RKO (cell line): ENCODE measurements at places on chromosomes 7 and 10.

DNA sequence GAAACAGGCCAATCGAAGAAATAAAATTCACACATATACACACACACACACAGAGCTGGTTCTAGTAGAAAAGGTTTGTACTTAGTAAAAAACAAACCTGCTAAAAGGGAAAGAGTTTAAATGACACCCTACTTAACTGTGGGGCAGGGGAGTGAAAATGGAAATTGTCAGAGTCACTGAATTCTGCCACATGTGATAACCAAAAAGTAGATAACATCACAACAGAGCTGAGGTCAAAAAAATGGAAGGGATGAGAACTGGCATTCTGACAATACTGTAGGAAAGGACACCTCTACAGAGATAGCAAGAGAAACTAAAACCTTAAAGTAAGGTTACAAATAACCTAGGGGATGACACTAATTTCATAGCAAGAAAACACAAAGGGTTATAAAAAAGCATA lies 74.6 kb downstream of the CACUL1 start:
- DNase-seq: no peak

GRCh38 chr10:12396093-12396492 lies 46.7 kb downstream of the CAMK1D start:
- no peak for DNase-seq

- no peak for DNase-seq
These were observed 170.6 kb downstream of the LRRN3 start for GRCh38 chr7:111261496-111261895.

DNA sequence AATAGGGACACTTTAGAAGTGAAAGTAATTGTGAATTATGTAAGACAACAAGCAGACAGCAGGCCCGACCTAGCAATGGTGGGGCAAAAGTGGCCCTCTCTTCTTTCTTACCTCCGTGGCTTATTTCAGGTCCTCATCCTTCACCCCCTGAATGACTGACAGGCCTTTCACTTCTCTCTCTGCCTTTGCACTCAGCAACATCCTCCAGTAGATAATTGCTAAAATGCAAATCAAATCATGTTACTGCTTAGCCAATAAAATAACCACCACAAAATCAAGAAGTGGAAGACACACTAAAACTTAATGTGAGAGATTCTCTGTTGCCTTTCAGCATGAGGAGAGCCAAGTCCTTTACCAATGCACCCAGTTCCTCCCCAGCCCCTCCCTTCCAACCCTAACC lies 274.6 kb upstream of the ZNF32 start:
- DNase-seq: no peak

GRCh38 chr7:112630565-112630964 lies 149.8 kb downstream of the LSMEM1 start:
- no peak for DNase-seq

- no peak for DNase-seq
These were observed 225.9 kb downstream of the WDR11 start for GRCh38 chr10:121076776-121077715.

GRCh38 chr7:24231493-24231892 lies 52.5 kb upstream of the NPY start:
- DNase-seq: no peak

DNA sequence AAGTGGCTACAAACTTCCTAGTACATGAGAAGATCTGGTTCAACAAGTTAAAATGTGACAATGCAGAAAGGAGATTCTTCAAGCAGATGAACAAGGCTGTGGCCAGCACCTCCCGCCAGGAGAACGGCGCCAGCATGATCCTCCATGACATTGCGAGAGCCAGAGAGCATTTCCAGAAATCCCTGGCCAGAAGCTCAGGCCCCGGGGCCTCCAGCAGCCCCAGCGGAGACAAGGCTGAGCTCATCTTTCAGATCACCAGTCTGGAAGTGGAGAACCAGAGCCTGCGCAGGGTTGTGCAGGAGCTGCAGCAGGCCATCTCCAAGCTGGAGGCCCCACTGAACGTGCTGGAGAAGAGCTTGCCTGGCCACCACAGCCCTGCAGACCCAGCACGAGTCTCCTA lies 40.1 kb upstream of the ZNF273 start:
- DNase-seq: no peak

- no peak for DNase-seq
These were observed 21.9 kb downstream of the UNC5B start for GRCh38 chr10:71234004-71234894.

DNA sequence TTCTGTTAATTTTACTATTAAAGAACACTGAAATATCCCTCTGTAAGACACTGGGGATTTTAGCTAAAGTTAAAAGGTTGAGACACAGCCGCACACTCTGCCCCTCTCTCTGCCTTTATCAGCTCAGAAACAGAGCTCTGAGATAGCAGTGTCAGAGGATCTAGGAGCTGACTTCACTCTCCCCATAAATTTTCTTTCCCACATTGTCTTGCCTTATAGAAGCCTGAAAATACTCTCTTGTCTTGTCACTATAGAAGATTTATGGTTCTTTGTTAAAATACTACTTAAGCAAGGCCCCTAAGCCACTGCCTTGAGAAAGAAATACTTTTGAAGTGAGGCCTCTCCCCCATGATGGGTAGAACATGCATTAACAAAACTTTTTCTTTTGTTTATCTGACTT lies 105.7 kb upstream of the C10orf90 start:
- DNase-seq: no peak

GRCh38 chr10:50280049-50280841 lies 28.9 kb upstream of the ASAH2 start:
- no peak for DNase-seq

DNA sequence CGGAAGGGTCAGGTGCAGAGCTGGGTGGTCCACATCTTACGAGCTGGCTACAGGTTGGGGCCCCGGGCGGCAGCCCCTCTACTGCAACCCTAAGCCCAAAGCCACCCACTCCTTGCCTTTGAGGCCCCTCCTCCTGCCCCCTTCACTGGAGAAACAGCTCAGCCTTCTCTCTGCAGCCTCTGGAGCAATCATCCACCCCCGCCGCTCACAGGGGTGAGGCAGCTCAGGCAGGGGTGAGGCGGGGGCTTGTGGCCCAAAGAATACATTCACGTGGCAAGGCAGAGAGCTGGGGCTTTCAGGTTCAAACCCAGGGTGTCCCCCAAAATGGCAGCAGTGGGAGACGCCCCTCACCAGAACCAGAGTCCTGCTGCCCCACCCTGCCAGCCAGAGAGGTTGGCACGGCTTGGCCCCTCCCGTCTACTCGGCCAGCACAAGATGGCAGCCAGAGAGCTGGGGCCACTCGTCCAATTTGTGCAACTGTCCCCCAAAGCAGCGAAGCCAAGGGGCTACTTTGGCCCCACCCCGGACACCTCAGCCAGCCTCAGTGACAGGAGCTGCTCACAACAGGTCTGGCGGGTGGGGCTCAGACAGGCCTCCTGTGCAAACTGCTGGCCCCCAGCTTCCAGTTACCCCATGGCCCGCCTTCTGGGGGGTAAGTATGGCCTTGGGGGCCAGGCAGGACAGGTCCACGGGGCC lies 7.2 kb downstream of the GNB2 start:
- DNase-seq: no peak

- no peak for DNase-seq
These were observed 113.1 kb downstream of the CTTNBP2 start for GRCh38 chr7:117759950-117760640.

GRCh38 chr7:81268551-81268950 lies 349.7 kb upstream of the SEMA3C start:
- no peak for DNase-seq

- DNase-seq: no peak
These were observed 8.5 kb downstream of the RASSF4 start for GRCh38 chr10:44968091-44968490.

DNA sequence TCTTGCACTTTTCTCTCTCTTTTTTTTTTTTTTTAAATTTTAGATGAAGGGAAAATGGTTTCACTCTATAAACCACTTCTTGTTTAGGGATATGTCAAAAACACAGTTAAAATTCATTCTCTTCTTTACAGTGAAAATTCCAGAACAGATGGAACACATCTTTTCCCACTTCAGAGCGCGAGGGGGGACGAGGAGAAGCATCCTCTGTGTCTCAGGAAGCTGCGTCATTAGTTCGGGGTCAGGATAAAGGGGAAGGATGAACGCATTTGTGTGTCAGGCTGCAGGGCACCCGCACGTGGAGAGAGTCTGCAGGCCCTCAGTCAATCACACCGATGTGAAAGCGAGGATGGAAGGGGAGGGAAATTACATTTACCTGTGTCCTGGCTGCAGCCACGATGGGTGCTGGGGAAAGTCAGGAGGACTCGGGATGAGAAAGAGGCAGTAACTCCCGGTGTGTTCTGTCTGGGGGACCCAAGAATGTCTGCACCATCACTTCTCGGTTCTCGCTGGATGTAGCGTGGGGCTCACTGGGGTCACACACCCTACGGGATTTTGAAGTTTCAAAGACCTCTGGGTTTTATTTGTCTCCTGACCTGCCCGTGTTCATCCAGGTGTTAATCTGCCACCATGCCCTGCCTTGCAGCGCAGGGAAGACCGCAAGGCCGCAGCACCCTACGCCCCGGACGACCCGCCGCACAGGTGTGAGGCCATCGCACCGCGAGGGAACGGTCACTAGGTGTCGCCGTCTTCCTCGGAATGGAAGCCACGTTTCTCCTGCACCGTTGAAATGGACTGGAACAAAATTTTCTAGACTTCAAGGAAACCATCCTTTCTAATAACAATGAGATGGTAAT lies 66.7 kb upstream of the PITRM1 start:
- peak; percentile 49 for DNase-seq

- DNase-seq: no peak
These were observed 4.2 kb downstream of the HTRA1 start for GRCh38 chr10:122465401-122466040.

- DNase-seq: no peak
These were observed 179.7 kb downstream of the GLI3 start for GRCh38 chr7:42057331-42057730.

GRCh38 chr10:86970162-86970981 lies 2.1 kb downstream of the ADIRF start:
- DNase-seq: peak; percentile 75

DNA sequence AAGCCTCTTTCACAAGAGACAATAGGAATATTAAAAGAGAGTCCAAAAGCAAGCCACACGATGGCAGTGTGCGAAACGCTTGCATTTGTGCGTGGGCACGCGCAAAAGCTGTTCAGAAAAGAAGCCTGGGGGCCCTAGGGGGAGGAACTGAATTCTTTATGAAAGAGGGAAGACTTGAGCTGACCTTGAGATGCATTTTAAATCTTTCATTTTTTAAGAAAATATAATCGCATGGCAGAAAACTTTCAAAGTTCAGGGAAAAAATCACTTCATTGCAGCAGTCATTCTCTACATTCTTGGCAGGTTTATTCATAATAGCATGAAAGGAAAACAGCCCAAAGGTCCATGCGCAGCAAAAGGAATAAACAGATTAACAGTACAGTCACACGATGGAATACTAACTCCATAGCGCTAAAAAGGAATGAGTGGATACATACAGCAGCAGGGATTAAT lies 206.5 kb upstream of the PRKCQ start:
- DNase-seq: no peak
